Right ventricle myocardium inferior (tissue), 1 donor: ENCODE measurements at places on chromosomes 3 and 15. TPM values are rescaled to one million over a fixed set of nuclear protein-coding genes. Genes with fewer than 3 reads are reported as not detected.

Gene LINGO1
- total RNA-seq: 0.78 TPM

Gene SLCO3A1
- total RNA-seq: 45.9 TPM

Gene CPEB1
- total RNA-seq: 1.9 TPM

GRCh38 chr3:197431346-197431910 is 124.3 kb downstream of the BDH1 start:
- no peak for DNase-seq

- DNase-seq: no peak
These were observed 4.0 kb downstream of the HIGD1A start for GRCh38 chr3:42800251-42800650.

DNA sequence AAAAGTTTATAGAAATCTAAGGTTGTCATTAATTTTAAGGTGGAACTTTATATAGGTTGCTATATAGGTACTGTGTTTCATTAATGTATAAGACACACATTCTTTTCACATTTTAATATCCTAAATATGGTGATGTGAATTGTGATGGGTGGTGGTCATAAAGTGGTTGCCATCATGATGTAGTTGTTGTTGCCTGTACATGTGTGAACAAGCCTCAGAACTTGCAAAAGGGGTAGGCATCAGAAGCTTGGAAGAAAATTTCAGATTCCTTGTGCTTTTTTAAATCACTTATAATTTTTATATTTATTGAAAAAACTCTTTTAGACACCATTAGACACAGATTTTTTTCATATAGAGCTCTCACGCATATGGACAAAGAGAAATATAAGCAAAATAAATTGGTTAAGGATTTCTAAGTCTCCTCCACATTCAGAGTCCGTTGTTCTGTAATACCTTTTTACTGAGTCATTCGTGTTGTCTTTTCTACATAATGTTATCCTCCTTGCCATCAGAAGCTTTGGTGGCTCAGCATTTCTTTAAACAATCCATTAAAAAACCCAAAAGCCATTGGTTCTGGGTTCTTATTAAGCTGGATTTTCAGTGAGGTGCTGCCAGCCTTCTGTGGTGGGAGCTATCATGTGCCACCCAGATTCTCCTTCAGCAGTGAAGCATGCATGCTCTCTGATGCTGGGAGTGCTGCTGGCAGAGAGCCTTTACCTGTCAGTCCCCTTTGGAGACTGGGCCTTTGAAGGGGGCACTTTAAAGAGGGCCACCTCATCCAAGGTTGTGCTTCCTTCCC is 140.4 kb upstream of the GALNT15 start:
- DNase-seq: no peak

GRCh38 chr3:38890426-38890825 is 74.4 kb upstream of the SCN10A start:
- no peak for DNase-seq
